ENCODE measurements at places on chromosomes 5 and 9.

- DNase-seq, result no peak
These were observed 217.0 kb downstream of the TMEM38B start for GRCh38 chr9:105911104-105911911.

- DNase-seq, result no peak
These were observed 162.0 kb downstream of the MELK start for GRCh38 chr9:36734737-36735136.

GRCh38 chr5:162274679-162275078 lies 207.1 kb downstream of the GABRG2 start:
- DNase-seq, result no peak

GRCh38 chr9:90988318-90988717 lies 186.7 kb downstream of the SYK start:
- no peak for DNase-seq

DNA sequence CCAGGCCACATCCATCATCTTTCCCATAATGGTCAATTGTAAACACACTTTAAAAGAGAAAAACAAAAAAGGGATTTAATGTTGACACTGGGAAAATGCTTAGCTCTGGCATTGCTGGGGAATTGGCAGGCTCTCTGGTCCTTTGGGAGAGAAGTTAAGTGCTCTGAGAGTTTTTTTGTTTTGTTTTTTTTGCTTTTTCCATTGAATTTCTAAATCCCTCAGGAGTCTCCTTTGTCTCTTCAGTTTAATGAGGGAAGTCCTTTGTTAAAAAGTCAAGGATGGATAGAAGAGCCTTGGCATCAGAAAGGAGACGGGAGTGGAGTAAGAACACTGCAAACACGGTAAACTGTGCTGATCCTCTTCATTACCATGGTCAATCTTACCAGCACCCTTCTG lies 7.1 kb upstream of the HAND1 start:
- no peak for DNase-seq

- no peak for DNase-seq
These were observed 62.3 kb downstream of the ZCCHC7 start for GRCh38 chr9:37182718-37183117.

GRCh38 chr9:12351293-12352044 lies 341.7 kb upstream of the TYRP1 start:
- DNase-seq, result no peak

DNA sequence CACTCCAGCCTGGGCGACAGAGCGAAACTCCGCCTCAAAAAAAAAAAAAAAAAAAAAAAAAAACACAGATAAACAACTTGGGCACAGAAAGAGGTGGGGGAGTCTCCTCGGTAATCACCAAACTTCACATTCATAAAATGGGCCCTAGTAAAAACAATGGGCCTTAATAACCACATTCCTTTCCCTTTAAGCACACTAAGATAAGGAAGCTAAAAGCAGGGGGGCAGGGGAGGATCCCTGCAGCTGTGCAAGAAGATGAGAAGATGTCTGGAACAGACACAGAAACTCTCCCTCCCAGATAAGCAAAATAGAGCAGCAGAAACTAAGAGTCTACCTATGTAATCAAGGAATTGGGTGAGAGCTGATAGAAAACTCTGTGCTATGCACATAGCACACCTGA lies 111.2 kb upstream of the FAM174A start:
- DNase-seq, result no peak

DNA sequence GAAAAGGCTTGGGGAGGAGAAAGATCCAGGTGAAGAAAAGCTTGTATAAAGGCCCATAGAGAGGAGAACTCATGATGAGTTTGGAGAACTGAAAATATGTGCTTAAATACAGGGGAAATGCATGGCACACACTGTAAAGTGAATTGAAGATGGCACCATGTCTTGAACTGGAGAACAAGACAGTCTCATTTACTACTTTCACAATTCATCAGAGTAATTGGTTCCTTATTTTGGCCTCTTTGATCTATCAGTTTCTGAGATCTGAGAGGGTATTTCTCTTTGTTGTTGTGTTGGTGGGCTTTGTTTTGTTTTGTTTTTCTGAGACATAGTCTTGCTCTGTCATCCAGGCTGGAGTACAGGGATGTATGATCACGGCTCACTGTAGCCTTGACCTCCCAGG lies 98.2 kb downstream of the CEMIP2 start:
- DNase-seq, result no peak

- DNase-seq, result no peak
These were observed 44.3 kb downstream of the CYSTM1 start for GRCh38 chr5:140219068-140219991.

DNA sequence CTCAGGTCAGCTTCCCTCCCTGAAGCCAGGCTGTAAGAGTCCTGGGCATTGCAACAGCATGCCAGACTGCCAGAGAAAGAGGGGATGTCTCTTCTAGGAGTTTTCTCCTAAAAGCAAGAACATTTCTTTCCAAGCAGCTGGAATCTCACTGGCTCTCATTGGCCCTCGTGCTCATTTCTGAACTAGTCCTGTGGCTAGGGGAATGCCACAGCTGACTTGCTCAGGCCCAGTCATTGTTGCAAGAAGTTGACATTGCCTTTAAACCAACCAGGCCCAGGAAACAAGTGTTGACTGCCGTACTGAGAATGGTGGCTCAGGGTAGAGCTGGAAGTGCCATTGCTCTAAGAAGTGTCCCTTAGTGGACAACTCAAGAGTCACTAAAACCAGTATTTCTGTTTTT lies 15.0 kb upstream of the CEP120 start:
- no peak for DNase-seq

DNA sequence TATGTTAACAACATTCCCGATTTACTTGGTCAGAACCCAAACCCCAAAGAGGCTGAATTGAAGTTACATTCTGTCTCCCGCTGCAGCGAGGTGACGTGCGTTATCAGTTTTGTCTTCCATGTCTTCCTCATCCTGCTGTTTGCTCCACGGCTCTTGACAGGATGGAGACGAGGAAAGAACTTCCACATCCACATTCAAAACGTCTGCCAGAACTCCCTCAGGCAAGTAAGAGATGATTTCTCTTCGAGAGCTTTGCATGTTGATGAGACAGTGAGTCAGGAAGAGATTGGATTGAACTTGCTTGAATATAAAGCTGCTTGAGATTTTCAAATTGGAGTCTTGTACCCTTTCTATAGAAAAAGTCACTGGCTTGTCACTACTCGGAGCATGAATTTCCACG lies 242.6 kb downstream of the AUH start:
- DNase-seq, result no peak

- no peak for DNase-seq
These were observed 509.8 kb downstream of the DMAC1 start for GRCh38 chr9:7289773-7290172.

DNA sequence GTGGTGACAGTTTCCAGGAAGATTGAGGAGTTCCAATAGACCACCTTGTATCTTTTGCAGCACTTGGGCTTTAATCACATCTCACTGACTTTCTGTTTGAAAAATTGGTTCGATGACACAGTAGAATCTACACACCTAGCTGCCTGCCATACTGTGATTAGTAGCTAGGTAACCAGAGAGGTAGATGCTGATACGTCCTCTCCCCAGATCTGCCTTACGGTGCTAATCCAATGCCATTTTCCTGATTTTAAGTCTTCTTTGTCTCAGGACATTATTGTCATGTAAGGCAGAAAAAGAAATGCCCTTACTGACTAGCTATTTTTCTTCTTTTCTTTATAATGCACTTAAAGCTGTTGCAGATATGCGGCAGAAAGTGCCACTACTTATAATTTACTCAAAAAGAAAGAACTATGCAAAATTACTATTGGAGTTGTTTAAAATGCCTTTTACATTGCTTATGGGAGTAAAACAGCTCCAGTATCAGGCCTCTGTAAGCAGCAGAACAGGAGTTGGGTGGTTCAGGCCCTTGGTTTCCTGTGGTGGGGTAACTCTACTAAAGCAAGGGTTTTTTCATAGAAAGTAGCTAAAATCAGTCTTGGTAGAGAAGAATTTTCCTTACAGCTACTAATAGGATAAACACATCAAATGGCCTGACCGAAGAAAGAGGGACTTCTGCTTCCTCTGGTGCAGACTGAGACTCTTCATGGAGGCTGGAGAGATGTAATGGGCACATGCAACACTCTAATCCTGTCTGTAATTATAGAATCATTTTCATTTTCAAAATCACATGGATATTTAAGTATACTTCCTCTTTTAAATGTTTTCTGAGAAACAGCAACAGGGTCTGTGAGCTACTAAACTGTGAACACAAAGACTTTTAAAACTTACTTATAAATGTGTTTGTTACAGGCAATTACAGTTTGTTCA lies 177.2 kb downstream of the MAPKAP1 start:
- no peak for DNase-seq

DNA sequence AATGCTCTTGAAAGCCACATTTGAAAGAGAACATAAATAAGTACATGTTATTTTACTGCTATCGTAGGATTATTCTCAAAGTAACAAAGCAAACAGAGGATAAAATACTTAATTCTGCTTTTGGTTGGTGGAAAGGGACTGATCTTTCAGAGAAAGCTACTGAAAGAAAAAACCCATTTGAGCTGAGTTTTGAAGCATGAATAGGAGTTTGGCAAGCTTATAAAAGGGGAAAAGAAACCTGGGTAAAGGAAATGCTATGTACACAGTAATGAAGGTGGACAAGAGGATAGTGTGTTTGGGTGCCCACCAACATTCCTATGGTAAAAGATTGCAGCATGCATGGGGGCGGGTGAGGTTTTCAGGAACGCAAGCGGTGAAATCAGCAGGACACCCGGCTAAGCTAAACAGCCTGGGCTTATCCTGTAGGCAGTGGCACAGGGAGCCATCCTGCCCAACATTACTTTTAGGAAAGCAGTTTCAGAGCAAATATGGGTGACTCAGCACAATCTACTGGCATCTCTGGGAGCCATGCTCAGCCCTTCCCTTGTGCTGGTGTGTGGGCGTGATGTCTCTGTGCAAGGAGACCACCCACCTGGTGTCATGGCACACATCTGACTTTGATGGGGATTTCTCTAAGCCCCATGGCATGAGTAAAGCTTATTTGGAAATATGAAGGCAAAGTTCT lies 673.9 kb upstream of the KLF4 start:
- DNase-seq, result no peak

DNA sequence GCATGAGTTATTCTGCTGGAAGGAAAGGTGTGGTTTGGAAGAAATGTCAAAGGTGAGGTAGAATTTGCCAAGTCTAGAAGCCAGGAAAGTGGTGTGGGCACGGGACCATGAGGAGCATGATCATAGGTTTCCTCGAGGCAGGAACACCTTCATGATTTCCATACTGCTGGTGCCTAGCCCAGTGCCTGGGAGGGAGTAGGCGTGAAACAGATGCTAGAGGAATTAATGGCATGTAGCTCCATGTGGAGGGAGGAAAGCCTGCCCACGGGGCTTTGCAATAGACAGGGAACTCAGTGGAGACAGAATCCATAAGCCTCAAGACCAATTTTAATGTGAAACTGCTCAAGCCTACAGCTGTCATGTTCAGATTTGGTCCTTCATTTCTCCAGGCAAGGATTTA lies 35.1 kb downstream of the TTLL11 start:
- no peak for DNase-seq

DNA sequence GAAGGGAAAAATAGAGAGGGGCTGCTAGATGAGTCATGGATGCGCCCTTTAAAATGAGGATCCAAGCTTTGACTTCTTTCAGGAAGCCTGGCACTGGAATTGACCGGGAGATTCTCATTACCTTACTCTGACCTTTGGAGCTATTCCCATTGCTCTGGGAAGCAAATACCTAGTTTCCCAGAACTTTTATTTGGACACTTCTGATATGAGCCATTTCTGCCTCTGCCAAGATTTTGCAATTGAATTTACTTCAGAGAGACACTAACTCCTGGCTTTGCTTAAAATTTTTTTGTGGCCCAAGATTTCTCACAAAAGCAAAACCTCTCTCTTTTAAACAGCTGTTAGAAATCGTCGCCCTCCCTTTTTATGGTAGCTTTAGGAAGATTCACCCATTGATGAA lies 15.7 kb upstream of the AGXT2 start:
- DNase-seq, result no peak

GRCh38 chr9:21558615-21559401 lies 76.7 kb upstream of the IFNE start:
- DNase-seq, result no peak

DNA sequence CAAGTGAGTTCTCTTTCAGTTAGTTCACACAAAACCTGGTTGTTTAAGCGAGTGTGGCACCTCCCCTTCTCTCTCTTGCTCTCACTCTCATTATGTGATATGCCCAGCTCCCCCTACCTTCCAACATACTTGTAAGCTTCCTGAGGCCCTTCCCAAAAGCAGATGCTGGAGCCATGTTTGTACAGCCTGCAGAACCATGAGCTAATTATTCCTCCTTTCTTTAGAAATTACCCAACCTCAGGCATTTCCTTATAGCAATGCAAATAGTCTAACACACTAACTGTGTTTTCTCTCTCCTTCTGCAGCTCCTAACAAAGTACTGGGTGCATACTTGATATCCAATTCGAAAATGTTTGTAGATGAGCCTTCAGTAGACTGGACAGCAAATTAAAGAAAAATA lies 62.7 kb downstream of the TRIM32 start:
- no peak for DNase-seq

DNA sequence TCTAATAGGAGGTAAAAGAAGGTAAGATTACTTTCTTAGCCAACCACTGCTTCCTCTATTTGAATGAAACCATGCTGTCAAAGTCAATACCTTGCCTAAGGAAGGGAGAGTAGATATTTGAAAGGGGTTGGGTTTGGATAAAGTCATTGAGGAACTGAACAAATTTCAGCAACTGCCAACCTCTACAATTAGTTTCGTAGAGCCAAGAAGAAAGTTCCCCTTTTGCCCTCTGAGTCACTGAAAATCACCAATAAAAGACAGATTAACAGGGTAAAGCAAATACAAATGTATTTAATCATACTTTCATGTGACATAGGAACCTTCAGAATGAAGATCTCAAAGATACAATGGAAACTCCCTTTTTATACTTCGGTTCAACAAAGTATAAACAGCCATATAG lies 615.7 kb downstream of the GABRG2 start:
- no peak for DNase-seq

- no peak for DNase-seq
These were observed 106.0 kb upstream of the MTAP start for GRCh38 chr9:21696411-21696871.

DNA sequence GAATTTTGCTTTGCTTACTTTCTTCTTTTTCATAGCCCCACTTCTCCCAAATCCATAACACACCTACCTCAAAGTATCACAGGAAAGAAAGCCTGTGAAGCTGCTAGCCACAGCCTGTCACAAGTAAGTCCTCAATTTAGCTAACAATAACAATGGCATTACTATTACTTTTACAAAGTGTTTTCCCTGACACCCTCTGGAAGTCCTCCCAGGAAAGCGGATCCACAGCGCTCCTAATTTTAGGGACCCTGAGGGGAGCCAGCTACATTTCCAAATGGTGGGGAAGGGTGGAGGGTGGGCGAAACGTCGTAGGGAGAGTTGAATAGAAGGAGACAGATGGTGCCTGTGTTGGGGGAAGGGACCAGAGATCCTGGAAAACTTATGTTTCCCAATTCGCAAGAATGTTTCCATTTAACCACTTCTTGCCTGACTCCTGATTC lies 523 bp upstream of the WWC1 start:
- no peak for DNase-seq

GRCh38 chr5:169127431-169127830 lies 173.5 kb downstream of the SLIT3 start:
- DNase-seq, result no peak

GRCh38 chr5:55620009-55620765 lies 85.4 kb upstream of the PLPP1 start:
- no peak for DNase-seq

GRCh38 chr5:111469903-111470302 lies 42.4 kb downstream of the STARD4 start:
- no peak for DNase-seq
